ENCODE measurements at places on chromosomes 5 and 9. TPM values are rescaled to one million over a fixed set of nuclear protein-coding genes. Genes with fewer than 3 reads are reported as not detected.
A peak's percentile ranks its signal among the peaks of the same experiment; 100 is the strongest.

DRD1 gene
- not detected for polyA plus RNA-seq

AK8 gene
- 3.3 TPM for polyA plus RNA-seq

IGFBPL1 gene
- not detected for polyA plus RNA-seq

NR2F1-AS1 gene
- not detected for polyA plus RNA-seq

HIGD2A gene
- polyA plus RNA-seq: 218 TPM

MGAT1 gene
- polyA plus RNA-seq: 238 TPM

PCDHA10 gene
- polyA plus RNA-seq: not detected

- DNase-seq: no peak
Observed at GRCh38 chr5:61301341-61302199, 30.5 kb upstream of the ZSWIM6 start.

- DNase-seq: no peak
Observed at GRCh38 chr9:76475686-76476085, 16.7 kb downstream of the GCNT1 start.

DNA sequence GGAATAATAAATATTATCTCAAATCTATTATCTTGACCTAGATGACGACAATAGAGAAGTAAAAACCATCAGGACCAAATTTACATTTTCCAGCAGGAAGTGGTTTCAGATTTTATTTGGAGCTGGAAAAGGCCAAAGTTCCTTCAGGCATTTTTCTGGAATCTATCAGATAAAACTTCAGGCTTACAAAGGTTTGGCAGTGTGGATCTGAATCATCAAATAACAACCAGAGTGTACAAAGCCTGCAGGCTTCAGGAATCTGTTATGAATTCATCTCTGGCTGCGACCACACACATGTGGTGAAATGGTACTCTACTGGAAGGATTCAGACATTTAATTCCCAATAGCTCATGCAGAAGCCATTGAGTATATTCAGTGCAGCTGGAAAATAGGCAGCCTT is 726.4 kb upstream of the GRAMD2B start:
- DNase-seq: no peak

- DNase-seq: no peak
Observed at GRCh38 chr9:114684036-114684435, 2.0 kb upstream of the TEX48 start.

- no peak for DNase-seq
Observed at GRCh38 chr9:71620331-71620730, 148.0 kb downstream of the CEMIP2 start.

GRCh38 chr5:170809551-170809950 is 26.0 kb downstream of the GABRP start:
- DNase-seq: peak; percentile 0

GRCh38 chr9:104992659-104993058 is 64.7 kb upstream of the ABCA1 start:
- DNase-seq: no peak

GRCh38 chr5:166648736-166649135 is 1642.7 kb upstream of the WWC1 start:
- DNase-seq: no peak
